ENCODE measurements at places on chromosomes 5 and 9.

DNA sequence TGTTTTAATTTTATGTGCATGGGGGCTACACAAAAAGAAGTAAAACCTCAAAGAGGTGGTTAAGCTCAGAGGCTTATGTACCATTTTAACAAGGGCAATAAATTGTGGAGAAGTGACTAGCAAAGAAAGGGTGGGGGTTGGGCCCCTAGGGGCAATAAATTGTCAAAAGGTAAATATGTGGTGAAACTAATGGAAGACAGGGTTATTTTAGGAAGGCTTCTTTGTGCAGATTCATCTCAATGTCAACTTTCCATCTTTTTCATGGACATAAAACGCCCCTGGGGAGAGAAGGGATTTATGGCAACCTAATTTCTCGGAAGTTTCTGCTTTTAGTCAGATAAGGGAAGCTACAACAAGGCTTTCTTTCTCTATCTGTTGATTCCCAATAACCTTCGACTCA, 42.5 kb upstream of the GOLM1 start:
- DNase-seq, result no peak

GRCh38 chr9:100394816-100395215, 32.1 kb upstream of the MSANTD3 start:
- DNase-seq, result no peak

DNA sequence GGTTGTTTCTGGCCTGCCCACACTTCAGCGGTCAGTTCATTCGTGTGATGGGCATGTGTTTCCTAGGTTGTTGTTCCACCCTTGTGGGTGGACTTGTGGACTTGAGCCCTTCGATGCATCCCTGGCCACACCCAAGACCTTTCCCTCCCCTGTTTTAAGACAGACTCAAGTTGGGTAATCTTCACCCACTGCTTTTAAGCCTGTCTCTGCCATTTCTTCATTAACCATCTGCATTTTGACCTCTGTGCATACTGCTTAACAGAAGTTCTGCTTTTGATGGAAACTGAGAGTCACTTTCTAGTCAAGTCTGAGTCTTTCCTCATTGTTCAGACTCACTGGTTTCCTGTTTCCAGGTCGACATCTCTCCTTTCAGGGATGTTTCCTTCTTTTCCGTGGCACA, 233.7 kb downstream of the ARHGEF28 start:
- no peak for DNase-seq

GRCh38 chr5:31100781-31101310, 92.6 kb upstream of the CDH6 start:
- no peak for DNase-seq

- no peak for DNase-seq
These were observed 334.5 kb downstream of the TLR4 start for GRCh38 chr9:118038713-118039112.

DNA sequence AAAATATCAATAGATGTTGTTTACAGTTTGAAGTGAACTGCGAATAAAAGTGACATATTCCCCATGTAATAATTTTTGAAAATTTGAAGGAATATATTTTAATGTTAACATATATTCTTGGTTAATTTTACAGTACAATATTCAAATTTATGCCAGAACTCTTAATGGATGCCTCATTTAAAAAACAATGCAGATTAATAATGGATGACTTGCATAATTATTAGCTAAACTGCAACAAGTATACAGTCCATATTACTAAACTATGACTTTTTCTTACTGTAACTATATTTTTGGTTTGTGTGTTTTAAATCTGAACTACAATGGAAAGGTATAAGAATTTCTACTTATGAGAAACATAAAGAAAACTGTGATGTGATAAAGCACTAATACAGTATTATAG, 1390.1 kb downstream of the PTPRD start:
- DNase-seq, result no peak
